ENCODE measurements at places on chromosomes 11 and 22.

- no peak for DNase-seq
Observed at GRCh38 chr22:32480238-32480637, 5.6 kb downstream of the FBXO7 start.

DNA sequence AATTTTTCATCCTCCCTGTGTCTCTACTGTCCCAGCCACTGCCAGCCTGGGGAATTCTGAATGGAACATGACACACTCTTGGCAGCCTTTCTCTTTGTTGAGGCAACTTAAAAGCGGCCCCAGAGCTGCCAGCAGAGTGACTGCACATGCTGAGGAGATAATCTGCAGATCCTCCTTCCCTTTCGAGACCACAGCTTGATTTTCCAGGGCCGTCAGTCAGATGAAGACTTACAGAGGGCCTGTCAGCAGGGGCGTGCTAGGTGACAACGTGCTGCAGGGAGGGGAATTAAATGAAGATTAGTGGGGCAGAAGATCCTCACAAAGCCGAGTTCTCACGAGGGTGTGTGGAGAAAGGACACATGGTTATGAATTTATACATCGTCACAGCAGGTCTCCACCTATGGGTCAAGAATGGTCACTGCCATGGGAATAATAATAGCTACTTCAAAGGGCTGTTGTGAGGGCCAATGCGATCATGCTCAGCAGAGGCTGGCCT lies 193.5 kb upstream of the PITPNB start:
- DNase-seq, result no peak

DNA sequence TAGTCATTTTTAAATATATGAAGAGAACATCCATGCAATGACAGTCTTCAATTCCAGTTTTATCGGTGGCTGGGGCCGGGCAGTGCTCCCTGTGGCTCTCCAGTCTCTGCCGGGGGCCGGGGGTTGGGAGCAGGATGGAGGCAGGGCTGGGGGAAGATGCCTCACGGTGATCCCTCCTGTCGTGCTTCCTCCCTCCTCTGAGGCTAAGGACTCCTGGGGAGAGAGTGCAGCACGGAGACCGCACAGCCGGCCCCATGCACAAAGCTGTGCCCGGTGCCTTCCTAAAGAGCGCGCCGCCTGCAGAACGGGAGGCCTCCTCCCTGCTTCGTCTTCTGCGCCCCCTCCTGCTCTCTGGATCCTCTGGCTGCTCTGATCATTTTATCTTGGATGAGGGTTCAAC lies 20.5 kb downstream of the GAL start:
- no peak for DNase-seq

GRCh38 chr22:45341498-45341897 lies 31.8 kb downstream of the FAM118A start:
- DNase-seq, result no peak

- no peak for DNase-seq
Observed at GRCh38 chr22:46742576-46743221, 4.6 kb upstream of the CERK start.

GRCh38 chr11:33700063-33700501 lies 544 bp downstream of the C11orf91 start:
- no peak for DNase-seq

GRCh38 chr22:24186892-24187670 lies 5.8 kb downstream of the SUSD2 start:
- DNase-seq, result no peak

- DNase-seq, result no peak
Observed at GRCh38 chr11:68014947-68015447, 4.9 kb downstream of the ALDH3B1 start.

- no peak for DNase-seq
Observed at GRCh38 chr11:10474551-10474950, 19.5 kb downstream of the AMPD3 start.

GRCh38 chr11:46711303-46711702 lies 7.7 kb upstream of the F2 start:
- DNase-seq, result no peak

- DNase-seq, result no peak
Observed at GRCh38 chr22:44398856-44399837, 86.4 kb upstream of the SHISAL1 start.

DNA sequence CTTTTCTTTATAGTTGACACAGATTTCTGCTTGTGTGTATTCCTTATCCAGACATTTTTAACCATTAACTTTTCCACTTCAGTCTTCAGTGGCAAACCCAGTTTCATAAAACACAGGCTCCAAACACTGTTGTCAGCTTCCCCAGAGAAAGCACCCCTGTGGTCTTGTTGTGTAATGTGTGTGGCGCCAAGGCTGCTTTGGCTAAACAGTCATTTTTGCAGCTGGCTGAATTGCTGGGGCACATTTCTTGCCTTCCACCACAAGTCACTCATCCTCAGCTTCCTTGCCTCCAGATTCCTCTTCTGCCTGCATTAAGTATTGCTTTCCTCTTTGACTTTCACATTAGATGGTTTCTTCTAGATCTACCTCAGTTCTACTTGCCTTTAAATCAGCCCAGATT lies 40.5 kb downstream of the ARHGAP1 start:
- no peak for DNase-seq

- DNase-seq, result no peak
Observed at GRCh38 chr11:73510877-73511276, 87.0 kb downstream of the FAM168A start.

Measured in stimulated activated CD8-positive, alpha-beta memory T cell treated with anti-CD3 and anti-CD28 coated beads, Interleukin-15, amount 100 ng/mL, for 4 hours (primary cell).